ENCODE measurements at places on chromosomes 12 and 14.

GRCh38 chr12:116015525-116015924 is 262.0 kb downstream of the MED13L start:
- DNase-seq, result peak; percentile 65

DNA sequence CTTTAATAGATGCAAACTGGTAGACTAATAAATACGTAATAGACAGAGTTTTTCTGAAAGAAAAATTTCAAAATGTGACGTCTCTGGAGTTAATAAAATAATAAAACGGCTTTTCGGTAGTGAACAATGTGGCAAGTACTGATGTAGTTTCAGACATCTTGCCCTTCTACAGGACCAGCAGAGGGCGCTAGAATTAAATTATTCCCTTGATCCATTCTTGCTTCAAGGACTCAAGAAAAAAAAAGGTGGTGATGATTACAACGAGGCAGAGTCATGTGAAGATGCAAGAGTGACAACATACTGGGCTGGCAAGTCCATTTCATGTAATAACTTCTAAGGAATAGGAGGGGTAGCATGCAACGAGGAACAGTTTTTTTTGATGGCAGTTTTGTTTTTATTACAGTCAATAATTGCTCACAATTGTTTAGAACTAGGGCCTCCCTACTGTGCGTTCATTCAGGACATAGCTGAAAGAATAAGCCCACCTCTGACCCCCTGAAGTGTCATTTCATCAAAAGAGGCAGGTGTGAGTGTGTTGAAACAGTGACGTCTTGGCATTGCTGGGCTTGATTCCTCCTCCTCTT is 101.0 kb upstream of the GZMB start:
- DNase-seq, result peak; percentile 83

DNA sequence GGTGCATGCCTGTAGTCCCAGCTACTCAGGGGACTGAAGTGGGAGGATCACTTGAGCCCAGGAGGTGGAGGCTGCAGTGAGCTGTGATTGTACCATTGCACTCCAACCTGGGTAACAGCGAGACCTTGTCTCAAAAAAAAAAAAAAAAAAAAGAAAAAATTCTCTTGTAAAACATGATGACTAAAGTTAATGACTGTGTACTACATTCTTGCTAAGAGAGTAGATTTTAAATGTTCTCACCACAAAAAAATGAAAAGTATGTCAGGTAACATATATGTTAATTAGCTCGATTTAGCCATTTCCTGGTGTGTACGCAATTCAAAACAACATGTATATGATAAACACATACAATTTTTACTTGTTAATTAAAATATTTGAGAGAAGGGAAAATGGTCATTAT is 480.7 kb upstream of the RGS6 start:
- DNase-seq, result no peak

DNA sequence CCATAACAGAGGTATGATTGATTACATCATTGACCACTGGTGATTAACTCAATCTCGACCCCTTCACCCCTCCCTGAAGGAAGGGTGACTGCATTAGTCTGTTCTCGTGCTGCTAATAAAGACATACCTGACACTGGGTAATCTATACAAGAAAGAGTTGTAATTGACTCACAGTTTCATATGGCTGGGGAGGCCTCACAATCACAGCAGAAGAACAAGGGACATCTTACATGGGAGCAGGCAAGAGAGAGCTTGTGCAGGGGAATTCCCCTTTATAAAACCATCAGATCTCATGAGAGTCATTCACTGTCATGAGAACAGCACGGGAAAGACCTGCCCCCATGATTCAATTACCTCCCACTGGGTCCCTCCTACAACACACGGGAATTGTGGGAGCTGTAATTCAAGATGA is 55.9 kb upstream of the TMCC3 start:
- DNase-seq, result no peak

- DNase-seq, result no peak
Measured at GRCh38 chr14:46323404-46323762, 328.2 kb downstream of the RPL10L start.

DNA sequence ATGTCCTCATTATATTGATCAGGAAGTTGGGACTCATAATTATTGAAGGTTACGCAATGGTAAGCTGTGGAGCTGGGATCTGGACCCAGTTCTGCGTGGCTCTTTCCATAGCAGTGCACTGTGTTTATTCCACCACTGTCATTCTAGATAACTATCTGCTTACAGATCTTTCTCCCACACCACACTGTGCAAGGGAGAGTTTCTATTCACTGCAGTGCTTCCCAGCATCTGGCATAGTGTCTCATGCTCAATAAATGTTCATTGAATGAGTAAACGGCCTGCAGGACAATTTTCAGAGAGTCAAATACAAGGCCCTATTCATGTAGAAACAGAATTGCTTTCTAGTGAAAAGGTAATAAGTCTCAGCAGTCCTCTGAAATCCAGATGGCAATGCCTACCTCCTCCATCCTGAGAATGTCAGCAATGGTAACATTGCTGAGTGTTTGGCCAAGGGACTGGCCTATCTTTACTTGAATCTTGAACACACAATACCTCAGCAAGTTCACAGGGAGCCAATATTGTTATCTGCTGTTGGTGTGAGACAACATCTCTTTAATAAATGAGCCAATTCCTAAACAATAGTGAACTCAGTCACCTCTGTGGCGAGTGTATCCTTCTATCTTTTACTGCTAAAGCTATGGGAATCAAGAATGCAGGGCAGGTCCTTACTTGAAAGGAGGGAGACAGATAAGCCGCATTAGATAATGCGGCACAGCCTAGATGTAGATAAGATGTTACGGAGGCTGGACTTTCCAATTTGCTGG is 332.4 kb upstream of the PRICKLE1 start:
- DNase-seq, result no peak

- no peak for DNase-seq
Measured at GRCh38 chr12:1369460-1369859, 224.9 kb downstream of the FBXL14 start.

GRCh38 chr14:51327376-51327775 is 87.3 kb downstream of the TMX1 start:
- DNase-seq, result no peak

DNA sequence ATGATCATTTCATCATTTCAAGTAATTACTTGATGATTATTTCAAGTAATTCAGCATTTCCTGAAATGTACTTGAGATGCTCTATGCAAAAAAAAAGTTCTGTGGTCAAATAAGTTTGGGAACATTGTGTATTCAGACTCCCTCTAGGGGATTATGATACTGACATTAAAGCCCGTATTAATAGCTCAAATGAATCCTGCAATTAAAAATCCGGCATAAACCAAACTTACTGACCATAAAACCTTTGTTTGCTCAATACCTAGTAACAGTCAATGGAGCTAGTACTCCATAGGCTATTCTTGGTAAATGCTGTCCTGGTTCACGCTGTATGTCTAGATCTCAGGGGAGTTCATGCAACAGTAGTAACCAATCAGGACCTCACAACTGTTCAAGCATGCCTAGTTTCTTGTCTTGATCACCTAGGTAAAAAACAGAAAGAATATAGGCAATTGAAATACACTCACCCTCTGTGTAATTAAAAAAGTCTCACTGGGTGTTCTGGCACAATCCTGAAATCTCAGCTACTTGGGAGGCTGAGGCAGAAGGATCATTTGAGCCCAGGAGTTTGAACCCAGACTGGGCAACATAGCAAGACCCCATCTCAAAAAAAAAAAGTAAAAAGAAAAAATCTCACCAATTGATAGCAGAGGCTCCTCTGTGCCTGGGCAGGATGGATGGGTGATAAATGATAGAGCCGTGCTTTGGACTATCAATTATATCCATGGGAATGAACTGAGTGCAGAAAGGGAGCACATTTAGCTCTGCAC is 14.1 kb downstream of the ALDH1L2 start:
- DNase-seq, result no peak

- DNase-seq, result peak; percentile 24
Measured at GRCh38 chr14:26598672-26599131, 869 bp upstream of the NOVA1 start.

DNA sequence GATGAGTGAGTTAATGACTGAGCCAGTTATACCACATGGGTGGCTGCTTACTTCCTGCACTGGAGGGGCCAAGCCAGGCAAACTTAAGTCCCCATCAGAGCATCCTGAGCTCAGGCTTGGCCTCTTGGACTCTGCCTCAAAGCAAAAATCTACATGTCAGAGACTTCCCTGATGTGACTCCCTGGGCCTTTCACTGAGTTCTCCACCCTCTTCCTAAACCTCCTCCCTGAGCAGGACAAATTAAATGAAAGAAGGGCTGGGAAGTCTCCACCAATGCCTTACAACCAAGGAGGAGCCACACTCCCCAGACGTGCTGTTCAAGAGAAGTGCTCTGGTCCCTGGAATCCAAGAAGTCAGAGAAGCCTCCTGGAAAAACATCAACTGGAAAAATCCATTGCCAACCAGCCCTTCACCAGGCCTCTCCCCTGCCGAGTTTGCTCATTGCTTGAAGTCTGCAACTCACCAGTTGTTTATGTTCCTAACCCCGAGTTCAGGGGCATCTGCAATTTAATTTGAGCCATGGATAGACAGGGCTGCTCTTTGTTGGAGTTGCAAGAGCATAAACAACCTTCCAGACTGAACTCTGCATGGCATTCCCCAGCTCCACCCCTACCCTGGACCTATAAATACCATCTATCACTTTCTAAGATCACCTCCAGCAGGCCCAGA is 160.5 kb downstream of the ANO2 start:
- DNase-seq, result no peak

- DNase-seq, result no peak
Measured at GRCh38 chr14:89393222-89393745, 23.7 kb downstream of the FOXN3 start.

Data from A673 (cell line).